Activated B cell treated with CpG ODN at 0.5 μM for 24 hours (primary cell): ENCODE measurements at places on chromosomes 3 and 15.

DNA sequence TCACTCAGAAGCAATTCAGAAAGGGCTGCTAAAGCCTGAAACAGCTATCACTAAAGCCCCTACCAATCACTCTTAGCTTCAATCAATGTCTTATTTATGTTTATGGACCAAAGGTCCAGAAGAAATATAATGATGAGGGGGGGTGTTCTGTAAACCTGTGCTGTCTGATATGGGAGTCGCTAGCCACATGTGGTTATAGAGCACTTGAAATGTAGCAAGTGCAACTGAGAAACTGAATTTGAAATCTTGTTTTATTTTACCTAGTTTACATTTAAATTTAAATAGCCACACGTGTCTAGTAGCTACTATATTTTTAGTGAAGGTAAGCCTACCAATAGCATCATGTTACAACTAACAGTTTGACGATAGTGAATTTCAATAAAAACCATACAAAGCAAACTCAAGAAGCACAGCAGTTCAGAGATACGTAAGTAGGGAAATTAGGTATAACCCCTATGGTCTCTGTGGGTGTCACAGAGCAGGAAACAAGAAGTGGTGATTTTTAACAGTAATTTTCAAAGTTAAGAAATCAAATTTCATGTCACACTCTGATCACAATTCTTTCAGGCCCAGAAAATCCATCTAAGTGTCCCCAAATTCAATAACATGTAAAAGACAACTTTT is 3.6 kb downstream of the POU1F1 start:
- no peaks in the 10 kb centered on the region for H3K27me3 ChIP-seq
- peaks cover 25% of the 10 kb centered on the region for H3K4me1 ChIP-seq
- no peak overlapping the region for H3K27ac ChIP-seq
- no peaks in the 10 kb centered on the region for H3K36me3 ChIP-seq

- peaks cover 8% of the 10 kb centered on the region for H3K4me1 ChIP-seq
- DNase-seq = no peak
- no peak overlapping the region for H3K27ac ChIP-seq
- no peak overlapping the region for H3K4me3 ChIP-seq
Measured at GRCh38 chr3:194658477-194659242, 13.3 kb downstream of the LSG1 start.

DNA sequence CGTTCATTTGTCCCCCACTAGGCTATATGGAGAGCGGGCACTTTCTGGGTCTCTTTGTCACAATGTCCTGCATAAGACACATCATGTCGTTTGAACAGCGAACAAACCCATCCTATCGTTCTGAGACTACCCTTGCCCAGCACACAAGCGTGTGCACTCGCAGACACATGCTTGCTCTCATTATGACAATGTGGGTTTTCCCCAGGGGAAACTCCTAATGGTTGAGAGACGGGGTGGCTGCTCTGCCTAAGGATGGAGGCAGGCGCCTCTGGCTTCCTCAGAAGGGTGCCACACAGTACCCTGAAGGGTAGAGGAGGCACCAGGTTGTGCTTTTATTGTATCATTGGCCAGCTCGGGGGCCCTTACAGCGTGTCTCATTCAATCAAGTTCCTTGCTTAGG is 51.0 kb upstream of the MYZAP start:
- H3K4me3 ChIP-seq = no peak overlapping the region
- peaks cover 6% of the 10 kb centered on the region for H3K27me3 ChIP-seq
- no peak for DNase-seq
- no peaks in the 10 kb centered on the region for H3K4me1 ChIP-seq
- H3K27ac ChIP-seq = no peak overlapping the region

DNA sequence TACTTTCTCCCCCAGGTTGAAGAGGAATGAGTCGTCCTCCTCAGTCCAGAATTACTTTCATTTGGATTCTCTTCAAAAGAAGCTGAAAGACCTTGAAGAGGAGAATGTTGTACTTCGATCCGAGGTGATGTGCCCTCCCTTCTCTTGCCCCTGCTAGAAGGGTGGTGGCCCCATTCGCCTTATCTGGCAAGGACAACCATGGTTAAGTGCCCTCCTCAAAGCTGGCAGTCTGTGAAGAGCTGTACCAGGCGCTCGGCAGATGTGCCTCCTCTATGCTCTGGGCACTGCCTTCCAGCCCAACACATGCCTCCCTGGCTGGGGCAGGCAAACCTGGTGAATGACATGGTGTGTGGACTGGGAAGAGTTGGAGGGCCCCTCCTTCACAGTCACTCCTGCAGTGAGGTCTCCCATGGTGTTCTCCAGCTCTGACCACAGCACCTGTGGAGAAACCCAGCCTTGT is 77.0 kb downstream of the CCK start:
- no peak overlapping the region for H3K27ac ChIP-seq
- H3K36me3 ChIP-seq = peaks cover 81% of the 10 kb centered on the region
- no peaks in the 10 kb centered on the region for H3K27me3 ChIP-seq
- no peak for DNase-seq

DNA sequence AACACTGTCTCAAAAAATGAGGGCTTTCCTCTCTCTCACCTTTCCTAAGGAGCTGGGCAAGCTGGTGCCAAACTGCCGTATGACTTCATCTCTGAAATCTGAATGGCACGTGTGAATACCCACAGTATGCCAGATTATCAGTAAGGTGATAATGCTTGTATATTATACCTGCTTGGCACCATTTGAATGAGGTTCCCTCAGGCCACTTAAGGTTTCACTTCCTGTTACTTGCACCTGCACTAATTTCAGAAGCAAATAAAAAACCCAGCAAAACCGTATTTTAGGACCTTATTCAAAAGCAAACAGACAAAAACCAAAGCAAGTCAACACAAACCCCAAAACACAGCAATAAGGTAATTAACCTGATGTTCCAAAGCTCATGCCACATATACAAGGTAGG is 19.7 kb downstream of the FOXP1 start:
- peak overlapping the region; percentile 59 for H3K27ac ChIP-seq
- H3K4me3 ChIP-seq = peak overlapping the region; percentile 20
- DNase-seq = no peak
- peaks cover 6% of the 10 kb centered on the region for H3K27me3 ChIP-seq

GRCh38 chr3:171845481-171846284 is 2.5 kb downstream of the TMEM212 start:
- no peaks in the 10 kb centered on the region for H3K4me1 ChIP-seq
- DNase-seq = no peak
- no peaks in the 10 kb centered on the region for H3K27me3 ChIP-seq
- H3K36me3 ChIP-seq = no peaks in the 10 kb centered on the region
- no peak overlapping the region for H3K4me3 ChIP-seq
- H3K27ac ChIP-seq = no peak overlapping the region

- no peak overlapping the region for H3K4me3 ChIP-seq
- no peaks in the 10 kb centered on the region for H3K27me3 ChIP-seq
- H3K36me3 ChIP-seq = no peaks in the 10 kb centered on the region
- H3K4me1 ChIP-seq = peaks cover 34% of the 10 kb centered on the region
Measured at GRCh38 chr15:66611257-66612053, 45.7 kb upstream of the LCTL start.

DNA sequence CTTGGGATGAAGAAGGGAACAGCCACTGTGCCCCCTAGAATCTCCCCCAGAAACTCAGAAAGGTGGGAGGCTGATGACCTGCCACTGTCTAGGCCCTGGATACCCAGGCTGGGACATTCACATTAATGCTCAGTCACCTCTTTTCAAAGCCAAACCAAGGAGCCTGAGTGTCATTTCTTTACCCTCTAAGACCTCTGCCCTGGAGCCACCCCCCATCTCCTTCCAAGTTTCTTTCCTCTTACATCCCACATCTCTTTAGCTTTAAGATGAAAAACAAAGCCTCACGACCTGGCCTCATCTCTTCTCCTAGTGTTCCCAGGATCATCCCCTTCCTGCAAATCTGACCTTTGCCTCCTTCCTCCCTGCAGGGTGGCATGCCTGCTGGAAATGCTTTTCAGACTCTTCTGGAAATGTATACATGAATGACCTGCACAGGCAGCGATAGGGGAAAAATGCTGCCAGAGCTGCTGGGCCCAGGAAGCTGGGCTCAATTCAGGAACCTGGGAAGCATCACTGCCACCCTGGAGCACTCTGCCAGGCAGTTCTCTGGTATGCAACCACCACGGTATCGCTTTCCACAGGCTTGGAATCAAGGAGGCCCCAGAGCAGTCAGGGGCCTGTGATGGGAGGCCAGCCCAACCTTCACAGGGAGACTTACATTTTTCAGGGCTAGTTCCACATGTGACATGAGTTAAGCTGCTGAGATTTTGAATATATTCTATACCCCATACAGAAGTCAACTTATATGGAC is 67.6 kb downstream of the DAPK2 start:
- H3K36me3 ChIP-seq = no peaks in the 10 kb centered on the region
- H3K27ac ChIP-seq = no peak overlapping the region
- H3K27me3 ChIP-seq = no peaks in the 10 kb centered on the region
- no peak overlapping the region for H3K4me3 ChIP-seq

DNA sequence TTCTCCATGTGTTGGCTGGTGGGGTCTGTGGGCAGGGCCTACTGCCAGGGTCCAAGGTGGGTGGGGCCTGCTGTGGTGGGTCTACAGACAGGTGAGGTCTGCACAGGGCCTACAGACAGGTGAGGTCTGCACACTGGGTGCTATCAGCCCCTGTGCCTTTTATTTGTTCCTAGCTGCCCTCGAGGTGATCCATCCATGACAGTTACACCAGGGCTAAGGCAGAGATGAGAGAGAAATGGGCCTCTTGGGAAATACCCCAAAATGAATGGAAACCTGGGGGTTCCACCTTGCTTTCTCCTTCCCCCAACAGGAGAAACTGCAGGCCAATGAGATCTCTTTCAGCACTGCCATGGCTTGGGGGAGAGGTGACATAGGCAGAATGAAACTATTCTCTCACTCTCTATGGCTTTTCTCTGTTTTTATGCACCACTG is 36.4 kb downstream of the CFAP100 start:
- H3K36me3 ChIP-seq = peaks cover 29% of the 10 kb centered on the region
- no peak overlapping the region for H3K27ac ChIP-seq
- no peaks in the 10 kb centered on the region for H3K27me3 ChIP-seq
- no peak for DNase-seq
- H3K4me1 ChIP-seq = no peaks in the 10 kb centered on the region
- no peak overlapping the region for H3K4me3 ChIP-seq

GRCh38 chr3:60633644-60634043 is 617.6 kb downstream of the FHIT start:
- H3K4me3 ChIP-seq = no peak overlapping the region
- H3K4me1 ChIP-seq = no peaks in the 10 kb centered on the region
- no peaks in the 10 kb centered on the region for H3K36me3 ChIP-seq
- no peak for DNase-seq
- peaks cover 4% of the 10 kb centered on the region for H3K27me3 ChIP-seq
- H3K27ac ChIP-seq = no peak overlapping the region

- no peaks in the 10 kb centered on the region for H3K4me1 ChIP-seq
- DNase-seq = no peak
- no peaks in the 10 kb centered on the region for H3K36me3 ChIP-seq
Measured at GRCh38 chr15:92505611-92506010, 111.9 kb downstream of the ST8SIA2 start.

DNA sequence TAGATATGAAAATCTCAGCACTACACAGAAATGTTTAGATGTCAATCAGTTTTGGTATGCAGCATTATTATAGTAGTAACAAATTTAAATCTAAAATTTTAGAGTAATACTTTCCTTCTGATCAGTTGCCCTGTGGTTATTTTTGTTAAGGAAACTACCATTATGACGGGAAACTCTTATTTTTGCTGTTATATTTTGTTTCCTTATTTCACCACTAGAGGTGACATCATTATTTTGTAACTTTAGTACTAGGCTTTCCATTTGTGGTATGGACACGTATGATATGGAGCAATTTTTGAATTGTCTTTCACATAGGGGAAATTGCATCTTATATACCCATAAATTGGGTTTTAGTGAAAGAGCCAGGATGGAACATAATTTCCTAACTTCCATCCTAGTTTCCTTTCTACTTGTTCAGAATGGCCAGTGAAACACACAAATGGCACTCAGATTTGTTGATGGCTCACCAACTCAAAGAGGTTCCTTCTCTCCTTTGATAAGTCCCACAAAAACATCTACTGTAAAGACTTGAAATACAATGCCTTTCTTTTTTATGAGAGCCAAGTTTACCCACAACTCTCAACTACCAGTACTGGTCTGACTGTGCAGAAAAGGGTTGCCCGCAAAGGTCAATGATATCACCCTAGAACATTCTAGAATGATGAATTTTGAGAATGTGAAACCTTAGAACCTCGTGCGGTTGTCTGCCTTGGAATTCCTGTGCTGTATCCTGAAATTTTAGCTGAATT is 19.4 kb upstream of the PPP4R2 start:
- no peak overlapping the region for H3K27ac ChIP-seq
- H3K4me3 ChIP-seq = no peak overlapping the region
- DNase-seq = no peak
- peaks cover 10% of the 10 kb centered on the region for H3K27me3 ChIP-seq
- H3K4me1 ChIP-seq = no peaks in the 10 kb centered on the region

- no peak for DNase-seq
- no peak overlapping the region for H3K4me3 ChIP-seq
- no peak overlapping the region for H3K27ac ChIP-seq
- no peaks in the 10 kb centered on the region for H3K27me3 ChIP-seq
- H3K36me3 ChIP-seq = no peaks in the 10 kb centered on the region
Measured at GRCh38 chr3:111803123-111803593, 55.9 kb upstream of the PHLDB2 start.

- H3K4me1 ChIP-seq = no peaks in the 10 kb centered on the region
- H3K36me3 ChIP-seq = no peaks in the 10 kb centered on the region
- H3K27me3 ChIP-seq = peaks cover 11% of the 10 kb centered on the region
- no peak overlapping the region for H3K4me3 ChIP-seq
Measured at GRCh38 chr3:123732447-123732846, 147.6 kb upstream of the HACD2 start.

DNA sequence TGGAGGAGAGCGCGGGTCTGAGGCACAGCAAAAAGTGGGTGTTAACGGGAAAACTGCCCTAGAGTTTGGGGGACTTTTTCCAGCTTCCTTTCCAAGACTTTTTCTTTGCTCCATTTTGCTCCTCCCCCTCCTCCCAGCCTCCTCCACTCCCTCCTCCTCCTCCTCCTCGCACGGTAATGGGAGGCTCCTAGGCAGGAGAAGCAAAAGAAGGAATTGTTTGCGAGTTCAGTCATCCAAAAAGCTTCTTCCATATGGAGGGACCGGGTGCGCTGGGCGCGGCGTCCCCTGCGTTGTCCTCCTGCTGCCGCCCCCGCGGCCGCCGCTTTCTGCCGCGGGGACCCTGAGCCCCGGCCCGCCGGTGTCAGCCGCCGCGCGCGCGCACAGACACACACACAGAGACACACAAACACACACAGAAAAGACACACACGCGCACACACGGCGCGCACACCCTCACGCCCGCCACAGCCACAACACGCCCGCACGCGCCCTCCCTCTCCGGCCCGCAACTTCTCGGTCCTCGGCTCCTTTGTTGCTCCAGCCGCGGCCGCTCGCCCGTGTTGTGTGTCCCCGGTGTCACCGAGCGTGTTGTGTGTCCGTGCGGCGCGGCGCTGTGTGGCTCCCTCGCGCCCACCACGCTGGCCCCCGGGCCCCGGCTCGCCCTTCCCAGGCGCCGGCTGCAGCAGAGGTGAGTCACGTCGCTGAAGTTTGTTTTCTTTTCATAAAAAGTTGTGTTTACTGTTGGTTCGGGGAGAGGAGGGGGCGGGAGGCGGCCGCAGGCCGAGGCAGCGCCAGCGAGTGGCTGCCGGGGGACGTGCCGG is at the start of gene BOC:
Gene BOC (plus strand): TSS at position 228 of the 820 bp plus-strand sequence. CDS start 38,246 bp downstream, outside the sequence.
- H3K4me3 ChIP-seq = peak within 1 kb of the TSS; percentile 80
- DNase-seq = no peak
- no peak within 1 kb of the TSS for H3K27ac ChIP-seq
- H3K4me1 ChIP-seq = peaks cover 17% of the 10 kb centered on the region
- peaks cover 69% of the 10 kb centered on the region for H3K27me3 ChIP-seq

- no peak for DNase-seq
- H3K4me1 ChIP-seq = no peaks in the 10 kb centered on the region
- H3K36me3 ChIP-seq = no peaks in the 10 kb centered on the region
- no peak overlapping the region for H3K4me3 ChIP-seq
- H3K27ac ChIP-seq = no peak overlapping the region
- peaks cover 5% of the 10 kb centered on the region for H3K27me3 ChIP-seq
Measured at GRCh38 chr3:133838916-133839800, 33.5 kb downstream of the SRPRB start.

GRCh38 chr15:98505611-98506031 is 142.7 kb upstream of the IGF1R start:
- no peaks in the 10 kb centered on the region for H3K4me1 ChIP-seq
